ENCODE measurements at places on chromosomes 6 and 20.

DNA sequence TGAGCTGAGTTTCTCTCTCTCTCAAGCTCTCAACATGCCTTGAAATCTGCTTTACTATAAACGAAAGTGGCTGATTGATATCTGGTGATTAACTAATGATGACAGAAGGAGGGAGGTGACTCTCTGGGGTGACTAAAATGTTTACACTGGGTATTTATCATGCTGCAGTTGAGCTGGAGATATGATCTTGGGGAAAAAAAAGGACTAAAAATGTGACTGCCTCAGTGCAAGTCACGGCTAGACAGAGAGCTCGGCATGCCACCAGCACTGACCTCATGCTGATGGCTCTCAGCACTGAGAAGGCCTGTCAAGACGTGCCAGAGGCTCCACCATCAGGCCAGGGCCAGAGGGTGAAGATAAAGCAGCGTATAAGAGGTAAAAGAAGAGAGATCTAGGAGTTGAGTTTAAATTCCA lies 103.1 kb upstream of the SPACA1 start:
- peak; percentile 75 for DNase-seq

GRCh38 chr6:3816251-3816650 lies 32.9 kb upstream of the FAM50B start:
- no peak for DNase-seq

DNA sequence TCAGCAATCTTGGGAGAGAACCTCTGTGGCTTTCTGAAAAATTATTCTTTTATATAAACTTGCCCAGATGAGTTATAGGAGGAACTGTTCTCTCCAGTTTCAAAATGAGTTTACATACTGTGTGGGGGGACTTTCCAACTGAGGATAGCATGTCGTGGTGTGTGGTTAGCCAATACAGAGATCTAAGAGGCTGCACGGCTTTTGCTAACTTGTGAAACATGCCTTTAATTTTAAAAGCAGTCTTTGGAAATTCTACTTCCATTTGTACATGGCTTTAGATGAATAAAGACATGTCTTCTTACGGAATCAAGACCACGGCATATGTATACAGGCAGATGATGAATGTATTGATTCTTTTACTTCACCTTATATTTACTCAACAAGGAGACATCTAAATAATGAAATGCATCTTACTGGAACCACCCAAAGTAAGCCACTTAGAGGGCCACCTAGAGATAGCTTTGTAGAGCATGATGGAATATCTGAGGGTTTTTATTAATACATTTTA lies 39.8 kb downstream of the HIVEP1 start:
- peak; percentile 34 for DNase-seq

DNA sequence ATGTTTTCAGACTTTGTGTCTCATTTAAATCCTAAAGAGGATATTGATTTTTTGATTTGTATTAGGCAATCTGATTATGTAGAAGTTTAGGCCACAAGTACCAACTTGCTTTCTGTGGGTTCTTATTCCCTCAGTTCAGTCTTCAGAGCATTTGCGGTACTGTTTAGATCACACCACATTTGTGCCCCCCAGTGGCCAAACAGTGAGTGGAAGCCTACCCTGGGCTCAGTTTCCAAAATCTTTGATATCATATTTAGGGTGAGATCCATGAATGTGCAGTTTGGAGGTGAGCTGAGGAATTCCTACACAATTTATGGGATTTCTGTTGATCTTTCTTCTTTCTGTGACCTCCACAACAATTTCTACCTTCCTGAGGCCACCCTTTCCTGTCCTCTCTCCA lies 92.3 kb upstream of the FUT9 start:
- DNase-seq = no peak

- peak; percentile 9 for DNase-seq
Observed at GRCh38 chr20:41004531-41005360, 23.9 kb upstream of the TOP1 start.

DNA sequence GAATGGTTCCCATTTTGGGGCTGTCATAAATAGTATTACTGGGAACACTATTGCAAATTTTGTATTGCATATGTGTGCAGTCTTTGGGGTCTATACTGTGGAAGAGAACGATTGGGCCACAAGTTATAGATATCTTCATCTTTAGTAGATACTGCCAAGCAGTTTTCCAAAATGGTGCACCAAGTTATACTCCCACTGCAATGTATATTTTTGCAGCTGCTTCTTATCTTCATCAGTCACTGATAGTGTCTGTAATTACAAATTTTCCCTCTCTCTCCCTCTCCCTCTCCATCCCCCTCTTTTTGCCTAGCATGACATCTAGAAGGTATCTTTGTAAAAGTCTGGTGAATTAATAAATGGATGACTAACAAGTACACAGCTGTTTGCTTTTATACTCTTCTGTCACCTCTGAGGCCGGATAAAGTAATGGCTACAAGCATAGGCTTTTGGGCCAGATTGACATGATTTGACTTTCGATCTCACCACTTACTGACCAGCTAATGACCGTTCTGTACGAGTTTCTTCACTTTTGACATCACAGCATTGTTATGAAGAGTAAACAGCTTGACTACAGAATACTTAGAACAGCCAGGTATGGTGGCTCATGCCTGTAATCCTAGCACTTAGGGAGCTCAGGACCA lies 113.3 kb upstream of the SLC2A12 start:
- DNase-seq = no peak

GRCh38 chr6:161747506-161747905 lies 473.6 kb upstream of the AGPAT4 start:
- DNase-seq = no peak

DNA sequence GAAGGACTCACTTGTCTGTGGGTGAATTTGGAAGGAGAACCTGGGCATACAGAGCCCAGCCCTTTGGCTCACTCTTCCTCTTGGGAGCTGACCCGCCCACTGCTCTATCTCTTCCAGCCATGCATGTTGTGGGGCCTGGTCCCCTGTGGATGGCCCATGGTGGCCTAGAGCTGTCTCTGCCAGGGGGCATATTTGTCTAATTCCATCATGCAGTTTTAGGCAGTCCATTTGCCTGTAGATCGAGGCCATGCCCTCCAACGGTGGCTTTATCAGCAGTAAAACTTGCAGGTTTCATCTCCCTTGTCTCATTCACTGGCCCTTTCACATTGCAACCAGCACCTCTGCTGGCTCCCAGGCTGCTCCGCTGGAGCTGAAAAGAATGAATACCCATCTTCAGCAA lies 12.9 kb upstream of the EZR start:
- no peak for DNase-seq

DNA sequence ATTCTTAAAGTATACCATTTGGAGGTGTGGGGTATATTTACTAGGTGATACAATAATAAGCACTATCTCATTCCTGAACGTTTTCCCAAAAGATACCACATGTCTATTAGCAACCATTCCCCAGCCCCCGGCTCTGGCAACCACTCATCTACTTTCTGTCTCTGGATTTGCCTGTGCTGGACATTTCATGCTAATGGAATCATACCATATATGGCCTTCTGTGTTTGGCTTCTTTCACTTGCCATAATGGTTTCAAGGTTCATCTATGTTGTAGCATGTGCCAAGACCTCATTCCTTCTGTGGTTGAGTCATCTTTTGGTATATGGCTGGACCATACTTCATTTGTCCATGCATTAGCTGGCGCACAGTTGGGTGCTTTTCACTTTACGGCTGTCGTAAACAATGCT lies 39.7 kb downstream of the BCAS4 start:
- peak; percentile 92 for DNase-seq

DNA sequence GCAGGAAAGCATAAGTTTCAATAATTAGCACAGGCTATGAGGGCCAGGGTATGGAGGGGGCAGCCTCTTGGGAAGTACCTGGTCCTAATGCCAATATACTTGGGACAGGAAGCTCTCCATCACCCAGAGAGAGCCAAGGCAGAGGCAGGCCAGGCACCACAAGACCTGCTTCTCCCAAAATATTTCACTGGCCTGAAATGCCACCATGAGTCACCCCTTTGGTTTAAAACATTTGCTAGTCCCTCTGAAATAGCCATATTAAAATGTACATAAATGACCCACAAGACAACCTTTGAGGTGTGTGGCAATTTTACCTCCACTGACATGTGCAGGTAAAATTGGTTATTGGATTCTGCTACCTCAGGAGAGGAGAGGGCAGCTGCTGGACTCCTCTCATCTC lies 23.4 kb upstream of the SCUBE3 start:
- peak; percentile 53 for DNase-seq

DNA sequence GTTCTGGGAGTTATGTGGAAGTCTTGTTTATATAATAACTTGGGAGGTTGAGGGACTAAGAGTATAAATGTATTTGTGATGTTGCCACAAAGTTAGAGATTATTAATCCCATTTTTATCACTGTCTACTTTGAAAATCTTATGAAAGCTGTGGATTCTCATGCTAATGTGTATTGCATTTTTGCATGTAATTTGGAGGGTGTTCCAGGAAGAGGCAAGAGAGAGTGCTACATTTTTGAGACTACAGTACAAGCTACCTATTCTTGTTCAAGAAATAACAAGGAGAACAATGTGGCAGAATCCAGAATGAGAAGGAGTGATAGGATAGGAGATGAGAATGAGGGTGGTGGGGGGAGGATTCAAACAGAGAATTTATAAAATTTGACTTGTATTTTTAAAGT lies 34.9 kb downstream of the VTA1 start:
- no peak for DNase-seq

DNA sequence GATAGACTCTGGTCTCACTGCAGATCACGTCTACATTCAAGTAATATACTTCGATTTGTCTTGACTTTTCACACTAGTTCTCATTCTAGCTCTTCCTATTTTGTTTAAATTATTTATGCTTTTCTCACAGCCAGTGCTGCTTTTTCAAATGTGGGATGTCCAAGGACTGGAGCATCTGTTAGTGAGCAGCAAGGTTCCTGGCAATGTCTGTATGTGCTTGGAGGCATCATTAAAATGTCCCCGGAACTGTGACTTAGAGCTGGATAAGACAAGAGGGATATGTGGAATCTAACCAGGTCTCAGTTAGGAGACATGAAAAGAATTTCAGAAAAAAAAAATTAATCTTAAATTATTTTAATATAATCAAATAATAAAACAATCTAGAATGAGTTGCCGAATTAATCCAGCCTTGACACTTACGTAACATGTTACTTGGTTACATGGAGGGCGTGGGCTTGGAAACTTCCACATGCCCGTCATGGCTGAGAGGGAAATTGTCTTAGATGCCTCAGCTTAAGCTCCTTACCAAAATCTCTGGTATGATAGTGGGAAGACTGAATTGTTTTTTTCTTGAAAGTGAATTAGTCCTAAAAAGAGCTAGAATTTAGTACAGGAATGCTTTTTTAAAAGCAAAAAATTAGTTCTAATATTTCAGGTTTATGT lies 21.4 kb upstream of the CARMIL1 start:
- DNase-seq = peak; percentile 27

- no peak for DNase-seq
Observed at GRCh38 chr6:160277546-160277945, 18.9 kb upstream of the SLC22A2 start.

- no peak for DNase-seq
Observed at GRCh38 chr6:17193106-17193775, 87.9 kb upstream of the RBM24 start.

GRCh38 chr6:125906158-125906998 lies 50.2 kb upstream of the HINT3 start:
- peak; percentile 12 for DNase-seq

DNA sequence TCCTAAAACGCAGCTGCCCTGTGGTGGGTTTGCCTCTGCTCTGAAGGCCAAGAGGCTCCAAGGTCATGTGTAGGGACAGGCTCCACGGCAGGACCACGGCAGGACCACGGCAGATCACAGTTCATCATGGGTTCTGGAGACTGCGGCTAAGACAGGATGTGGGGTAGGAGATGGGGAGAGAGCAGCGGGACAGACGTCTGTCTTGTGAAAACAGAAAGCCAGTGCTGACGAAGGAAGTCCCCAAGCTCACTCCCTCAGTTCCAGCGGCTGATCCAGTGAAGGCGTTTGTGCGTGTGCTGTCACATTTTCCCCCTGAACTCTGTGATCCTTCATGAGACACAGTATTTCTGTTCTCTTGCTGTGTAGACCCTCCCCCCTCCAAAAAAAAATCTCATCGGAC lies 67.9 kb upstream of the PTGIS start:
- no peak for DNase-seq

DNA sequence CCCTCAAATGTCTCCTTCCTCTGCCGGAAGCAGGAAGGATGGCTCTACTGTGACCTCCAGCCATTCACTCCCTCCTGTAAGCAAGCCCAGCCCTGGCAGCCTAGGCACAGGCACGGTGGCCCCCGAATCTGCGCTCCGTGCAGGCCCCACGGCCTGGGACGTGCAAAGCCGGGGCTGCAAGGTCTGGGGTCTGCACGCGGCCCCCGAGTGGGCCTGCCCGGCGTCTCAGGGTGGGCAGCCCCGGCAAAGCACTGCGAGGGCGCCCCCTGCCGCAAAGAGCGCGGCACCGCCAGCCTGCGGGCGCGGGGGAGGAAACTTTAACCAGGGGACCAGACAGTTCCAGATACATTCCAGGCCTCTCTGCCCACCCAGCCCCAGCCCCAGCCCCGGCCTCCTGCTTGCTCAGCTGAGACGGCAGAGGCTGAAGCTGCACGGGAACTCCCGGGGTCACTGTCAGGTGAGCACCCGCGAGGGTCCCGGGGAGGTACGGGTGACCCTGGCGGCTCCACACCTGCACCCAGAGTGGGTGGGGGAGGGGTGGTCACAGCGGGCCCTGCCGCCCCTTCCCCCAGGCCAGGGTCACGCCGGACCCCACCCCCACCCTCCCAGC lies 98.8 kb downstream of the ASXL1 start:
- DNase-seq = peak; percentile 12

GRCh38 chr6:57312004-57312345 lies 5.5 kb upstream of the PRIM2 start:
- DNase-seq = no peak

- no peak for DNase-seq
Observed at GRCh38 chr6:167130008-167130677, 7.2 kb downstream of the CCR6 start.

- DNase-seq = peak; percentile 45
Observed at GRCh38 chr6:169293196-169293595, 39.5 kb upstream of the THBS2 start.

DNA sequence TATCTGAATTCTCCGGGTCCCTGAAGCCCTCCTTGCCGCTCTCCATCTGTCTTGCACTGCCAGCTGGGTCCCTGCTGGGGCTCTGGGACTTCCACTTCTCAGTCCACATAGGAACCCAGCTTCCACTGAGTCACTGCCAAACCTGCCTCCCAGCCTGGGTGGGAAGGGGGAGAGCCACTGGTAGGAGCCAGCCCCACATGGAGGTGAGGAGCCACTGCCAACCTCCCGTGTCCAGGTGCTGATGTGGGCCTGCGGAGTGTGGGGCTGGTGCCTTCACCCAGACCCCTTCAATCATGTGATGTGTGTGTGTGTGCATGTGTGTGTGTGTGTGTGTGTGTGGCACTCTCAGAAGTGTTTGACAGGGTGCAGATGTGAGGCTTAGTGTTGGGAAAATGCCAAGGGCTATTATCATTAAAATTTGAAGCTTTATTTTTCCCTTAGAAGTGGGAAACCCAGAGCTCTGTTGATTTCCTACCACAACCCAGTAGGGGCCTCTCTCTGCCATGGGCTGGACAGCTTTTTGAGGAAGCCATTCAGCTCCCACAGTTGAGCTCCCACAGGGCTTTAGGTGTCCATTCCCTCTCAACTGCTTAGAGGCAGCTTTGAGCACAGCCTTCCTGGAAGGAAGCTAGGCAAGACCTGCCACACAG lies 9.3 kb upstream of the SGK2 start:
- DNase-seq = no peak

- no peak for DNase-seq
Observed at GRCh38 chr6:138882369-138883017, 86.6 kb downstream of the ECT2L start.

GRCh38 chr20:62314711-62315302 lies 12.0 kb downstream of the ADRM1 start:
- no peak for DNase-seq

All from AG10803 (cell line).